ENCODE measurements at places on chromosomes 11 and 22. TPM values are rescaled to one million over a fixed set of nuclear protein-coding genes. Genes with fewer than 3 reads are reported as not detected.

The PRODH gene
- total RNA-seq, result 1.0 TPM

The RAD9A gene
- 22.6 TPM for total RNA-seq

GRCh38 chr11:75135651-75136050 is 15.3 kb upstream of the SLCO2B1 start:
- no peak overlapping the region for H3K27ac ChIP-seq
- no peaks in the 10 kb centered on the region for H3K4me1 ChIP-seq
- no peaks in the 10 kb centered on the region for H3K36me3 ChIP-seq
- H3K27me3 ChIP-seq, result no peaks in the 10 kb centered on the region
- no peak overlapping the region for H3K4me3 ChIP-seq
- no peak for DNase-seq

DNA sequence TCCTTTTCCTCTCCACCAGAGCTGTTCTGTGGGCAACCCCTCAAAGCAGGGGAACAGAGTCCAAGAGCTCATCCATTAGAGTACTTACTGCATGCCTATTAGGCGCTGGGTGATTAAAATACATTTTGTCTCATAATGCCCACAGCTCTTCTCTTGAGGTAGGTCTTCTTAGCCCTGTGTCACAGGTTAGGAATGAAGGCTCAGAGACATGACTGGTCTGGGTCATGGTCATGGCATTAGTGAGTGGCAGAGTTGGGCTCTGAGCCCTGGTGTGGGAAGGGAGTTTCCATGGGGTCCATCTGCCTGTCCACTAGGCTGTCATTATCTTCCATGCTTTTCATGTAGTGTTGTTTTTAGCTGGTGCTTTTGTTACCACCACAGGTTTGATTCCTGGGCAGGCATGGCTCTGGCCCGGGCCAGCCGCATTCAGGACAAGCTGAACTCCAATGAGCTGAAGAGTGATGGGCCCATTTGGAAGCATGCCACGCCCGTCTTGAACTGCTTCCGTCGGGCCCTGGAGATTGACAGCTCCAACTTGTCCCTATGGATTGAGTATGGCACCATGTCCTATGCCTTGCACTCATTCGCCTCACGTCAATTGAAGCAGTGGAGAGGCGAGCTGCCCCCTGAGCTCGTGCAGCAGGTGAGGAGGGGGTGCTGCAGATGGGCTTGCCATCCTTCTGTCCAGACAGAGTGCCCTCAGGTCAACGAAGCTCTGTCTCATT is 76.1 kb downstream of the CABIN1 start:
- H3K27me3 ChIP-seq, result no peaks in the 10 kb centered on the region
- H3K4me1 ChIP-seq, result peaks cover 11% of the 10 kb centered on the region
- DNase-seq, result no peak
- H3K27ac ChIP-seq, result no peak overlapping the region
- no peak overlapping the region for H3K4me3 ChIP-seq

DNA sequence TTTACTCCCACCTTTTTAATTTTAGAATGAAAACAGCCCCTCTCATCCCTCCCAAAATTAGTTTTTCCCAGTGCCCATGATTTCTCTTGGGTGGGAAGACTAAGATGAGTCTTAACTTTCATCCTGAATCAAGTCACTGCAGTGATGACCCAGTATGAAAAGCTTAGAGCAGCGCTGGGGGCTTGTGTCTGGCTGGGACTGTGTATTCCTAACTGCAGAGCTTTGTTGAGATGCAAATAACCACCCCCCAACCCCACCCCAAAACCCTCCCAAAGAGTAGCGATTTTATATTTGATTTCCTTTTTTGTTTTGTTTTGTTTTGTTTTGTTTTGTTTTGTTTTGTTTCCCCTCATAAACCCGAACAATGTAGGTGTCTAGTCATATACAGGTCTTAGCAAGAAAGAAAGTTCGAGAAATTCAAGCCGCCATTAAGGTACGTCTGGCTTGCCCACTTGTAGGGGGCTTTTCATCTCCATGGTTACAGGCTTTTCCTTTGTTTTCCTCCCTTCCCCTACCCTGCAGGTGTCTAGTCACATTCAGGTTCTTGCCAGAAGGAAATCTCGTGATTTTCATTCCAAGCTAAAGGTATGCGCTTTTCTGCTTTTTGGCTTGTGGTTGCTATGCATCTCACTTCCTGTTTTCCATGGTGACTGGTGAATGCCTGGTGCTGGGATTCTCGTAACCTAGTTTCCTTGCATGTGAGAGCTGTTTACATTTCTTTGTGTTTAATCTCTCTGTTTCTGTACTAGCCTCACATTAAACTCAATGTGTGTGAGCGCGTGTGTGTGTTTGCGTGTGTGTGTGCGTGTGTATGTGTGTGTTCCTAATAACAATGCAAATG is 144.6 kb upstream of the RASSF10 start:
- peak; percentile 55 for DNase-seq
- H3K27me3 ChIP-seq, result no peaks in the 10 kb centered on the region
- H3K4me3 ChIP-seq, result no peak overlapping the region

DNA sequence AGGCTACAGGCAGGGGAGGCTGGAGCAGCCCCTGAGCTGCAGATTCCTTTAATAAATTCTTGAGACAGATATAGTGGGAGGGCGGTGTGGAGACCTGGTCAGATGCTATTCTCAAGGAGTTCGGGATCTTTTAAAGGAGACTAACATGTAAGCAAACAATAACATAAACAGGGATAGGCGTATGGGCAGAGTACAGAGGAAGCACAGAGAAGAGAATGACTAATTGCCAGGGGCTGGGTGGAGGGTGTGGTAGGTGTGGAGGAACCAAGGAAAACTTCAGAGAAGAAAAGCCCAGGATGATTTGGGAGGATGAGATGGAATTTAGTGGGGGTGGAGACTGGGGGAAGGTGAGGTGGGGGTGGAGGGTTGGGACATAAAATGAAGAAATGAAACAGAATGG is 9.7 kb upstream of the HEPHL1 start:
- no peaks in the 10 kb centered on the region for H3K27me3 ChIP-seq
- no peak overlapping the region for H3K27ac ChIP-seq
- DNase-seq, result no peak
- no peaks in the 10 kb centered on the region for H3K4me1 ChIP-seq
- H3K4me3 ChIP-seq, result no peak overlapping the region
